ENCODE measurements at places on chromosomes 4 and X.

DNA sequence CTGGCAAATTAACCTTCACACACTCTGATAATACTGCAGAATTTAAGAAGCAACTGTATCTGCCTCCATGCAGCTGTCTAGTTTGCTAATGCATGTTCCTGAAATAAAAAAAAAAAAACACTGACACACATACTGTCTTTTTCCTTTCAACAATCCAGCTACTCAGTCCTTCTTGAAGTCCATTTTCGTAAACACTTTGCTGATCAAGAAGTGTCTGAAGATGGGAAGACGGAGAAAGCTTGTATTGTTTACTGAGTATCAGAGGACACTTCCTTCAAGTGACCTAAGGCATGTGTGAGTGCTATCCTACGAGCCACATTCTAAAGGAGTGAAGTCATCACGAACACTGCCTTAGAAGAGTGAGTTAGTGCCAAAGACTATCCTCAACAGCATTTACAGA lies 82.6 kb downstream of the LUZP4 start:
- no peak for DNase-seq

DNA sequence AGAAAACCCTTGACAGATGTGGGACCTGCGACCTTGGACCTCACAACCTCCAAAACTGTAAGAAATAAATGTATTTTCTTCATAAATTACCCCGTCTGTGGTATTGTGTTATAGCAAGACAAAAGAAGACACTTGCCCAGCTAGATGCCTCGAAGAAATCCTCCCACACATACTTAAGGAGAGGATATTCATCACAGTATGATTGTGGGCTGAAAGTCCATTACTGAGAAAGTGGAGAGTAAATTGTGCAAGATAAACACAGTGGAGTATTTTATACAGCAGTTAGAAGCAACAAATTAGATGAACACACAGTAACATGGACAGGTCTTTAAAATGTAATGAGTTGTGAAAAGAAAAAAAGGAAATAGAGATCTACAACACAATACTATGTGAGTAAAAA lies 25.8 kb upstream of the PLA2G12A start:
- no peak for DNase-seq

GRCh38 chr4:176794151-176794550 lies 1.4 kb upstream of the VEGFC start:
- no peak for DNase-seq

DNA sequence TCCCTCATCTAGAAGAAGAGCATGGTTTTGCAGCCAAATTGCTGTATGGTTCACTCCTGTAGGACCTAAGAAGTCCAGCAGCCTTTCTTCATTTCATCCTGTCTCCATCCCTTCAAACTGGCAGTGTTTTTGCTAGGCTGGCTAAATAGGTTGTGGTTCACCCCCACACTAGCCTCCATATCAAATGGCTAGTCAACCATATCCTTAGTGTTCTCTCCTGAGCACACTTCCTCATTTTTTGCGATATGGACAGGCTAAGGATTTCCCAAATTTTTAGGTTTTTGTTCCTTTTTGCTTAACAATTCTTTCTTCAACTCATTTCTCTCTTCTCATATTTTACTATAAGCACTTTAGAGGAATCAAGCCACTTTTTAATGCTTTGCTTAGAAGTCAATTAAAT lies 98.8 kb upstream of the NOCT start:
- DNase-seq = no peak

GRCh38 chr4:56026596-56026995 lies 77.9 kb downstream of the CEP135 start:
- DNase-seq = no peak

DNA sequence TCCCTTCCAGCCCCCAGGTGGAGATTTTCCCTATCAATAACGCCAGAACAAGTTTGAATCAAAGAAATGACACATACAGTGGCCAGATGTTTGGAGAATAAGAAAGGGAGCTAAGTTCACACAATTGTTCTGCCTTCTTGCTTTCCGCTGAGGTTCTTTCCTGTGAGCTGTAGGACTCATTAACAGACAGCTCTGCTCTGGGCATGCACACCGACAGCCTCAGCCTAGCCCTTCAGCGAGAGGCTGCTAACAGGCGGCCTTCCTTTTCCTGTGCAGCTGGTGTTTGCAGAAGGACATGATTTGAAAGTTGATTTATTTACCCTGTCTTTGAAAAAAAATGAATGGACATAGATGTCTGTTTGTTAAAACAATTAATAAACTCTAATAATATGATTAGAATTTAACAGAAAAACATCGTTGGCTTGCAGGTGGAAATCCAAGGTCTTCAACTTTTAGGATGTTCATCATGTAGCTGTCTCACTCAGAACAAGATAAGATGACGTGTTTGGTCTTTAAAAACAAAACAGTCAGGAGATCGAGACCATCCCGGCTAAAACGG lies 183.3 kb downstream of the KDR start:
- DNase-seq = peak; percentile 6

DNA sequence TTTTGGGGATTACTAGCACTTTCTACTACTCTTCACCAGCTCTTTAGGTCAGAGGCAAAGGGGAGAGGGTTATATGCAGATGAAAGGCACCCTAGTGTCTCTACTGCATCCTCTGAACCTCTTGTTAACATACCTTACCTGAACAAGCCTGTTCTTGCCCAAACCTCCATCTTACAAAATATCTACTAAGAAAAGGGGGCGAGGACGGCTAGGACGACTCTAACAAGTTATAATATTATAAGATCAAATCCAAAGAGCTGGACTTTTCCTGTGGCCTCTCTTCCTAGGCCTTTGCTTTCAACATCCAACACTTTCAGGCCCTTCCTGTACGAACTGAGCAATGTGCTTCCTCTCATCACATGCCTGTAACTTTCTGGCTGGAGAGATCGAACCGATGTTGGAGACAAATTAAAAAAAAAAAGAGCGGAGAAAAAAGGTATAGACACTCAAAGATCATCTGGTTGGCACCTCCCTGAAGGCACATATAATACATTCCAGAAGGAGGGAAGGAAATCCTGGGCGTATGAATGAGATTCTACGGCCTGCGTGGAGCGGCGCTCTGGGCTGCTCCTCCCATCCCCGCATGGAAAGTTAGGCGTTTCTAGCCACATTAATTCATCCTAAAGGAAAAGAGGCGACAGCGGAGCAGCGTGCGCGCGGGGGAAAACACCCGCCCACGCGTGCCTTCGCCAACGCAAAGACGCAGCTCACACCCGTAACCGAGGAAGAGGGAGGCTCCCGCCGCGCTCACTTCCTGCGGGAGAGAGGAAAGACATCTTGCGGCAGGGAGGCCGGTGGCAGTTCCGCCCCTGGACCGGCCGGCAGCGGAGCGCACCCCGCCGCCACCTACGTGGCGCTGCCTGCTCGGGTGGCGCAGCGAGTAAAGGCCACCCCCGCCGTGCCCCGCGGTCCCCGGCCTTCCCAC lies 808 bp downstream of the PRDM5 start:
- peak; percentile 1 for DNase-seq

- no peak for DNase-seq
Measured at GRCh38 chr4:94852616-94853015, 94.9 kb downstream of the BMPR1B start.

DNA sequence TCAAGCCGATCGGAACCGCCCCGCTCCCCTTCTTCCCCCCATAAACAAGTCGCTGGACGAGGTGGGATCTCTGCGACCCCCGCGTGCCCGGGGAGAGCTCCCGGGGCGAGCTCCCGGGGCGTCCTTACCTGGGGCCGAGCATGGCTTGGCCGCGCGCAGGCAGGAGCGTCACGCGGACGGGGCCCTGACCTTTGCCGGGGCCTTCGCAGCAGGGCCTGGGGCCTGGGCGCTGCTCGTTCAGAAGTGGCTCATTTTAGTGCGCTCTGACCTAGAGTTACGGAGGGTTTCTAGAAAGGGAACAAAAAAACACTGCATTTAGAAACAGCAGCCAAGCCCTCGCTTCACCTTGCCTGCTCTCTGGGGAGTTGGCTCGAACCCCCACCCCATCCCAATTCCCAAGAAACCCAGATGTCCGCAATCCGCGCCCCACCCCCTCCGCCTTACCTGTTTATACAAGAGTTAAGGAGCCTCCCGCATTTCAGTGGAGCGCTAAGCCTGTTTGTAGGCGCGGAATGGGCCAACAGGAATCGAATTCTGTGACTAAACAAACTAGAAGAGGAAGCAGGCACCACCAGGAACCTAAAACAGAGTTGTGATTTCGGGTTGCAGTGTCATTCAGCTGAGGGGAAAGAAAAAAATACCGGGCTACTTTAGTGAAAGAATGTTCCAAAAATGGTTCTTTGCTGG lies 814 bp upstream of the RBM47 start:
- no peak for DNase-seq

DNA sequence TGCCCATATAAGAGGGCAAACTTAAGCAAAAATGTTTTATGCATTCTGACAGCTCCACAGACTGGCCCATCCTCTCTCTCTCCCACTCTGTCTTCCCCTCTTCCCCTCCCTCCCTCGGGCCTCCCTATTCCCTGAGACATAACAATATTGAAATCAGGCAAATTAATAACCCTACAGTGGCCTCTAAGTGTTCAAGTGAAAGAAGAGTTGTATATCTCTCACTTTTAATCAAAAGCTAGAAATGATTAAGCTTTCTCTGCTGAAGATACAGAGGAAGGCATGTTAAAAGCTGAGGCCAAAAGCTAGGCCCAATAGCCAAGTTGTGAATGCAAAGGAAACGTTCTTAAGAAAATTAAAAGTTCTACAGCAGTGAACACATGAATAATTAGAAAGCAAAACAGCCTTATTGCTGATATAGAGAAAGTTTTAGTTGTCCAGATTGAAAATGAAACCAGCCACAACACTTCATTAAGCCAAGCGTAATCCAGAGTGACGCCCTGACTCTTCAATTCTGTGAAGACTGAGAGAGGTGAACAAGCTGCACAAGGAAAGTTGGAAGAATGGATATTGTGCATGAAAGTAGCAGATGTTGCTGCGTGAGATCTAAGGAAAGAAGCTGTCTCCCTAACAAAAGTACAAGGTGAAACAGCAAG lies 54.9 kb downstream of the USO1 start:
- DNase-seq = no peak

DNA sequence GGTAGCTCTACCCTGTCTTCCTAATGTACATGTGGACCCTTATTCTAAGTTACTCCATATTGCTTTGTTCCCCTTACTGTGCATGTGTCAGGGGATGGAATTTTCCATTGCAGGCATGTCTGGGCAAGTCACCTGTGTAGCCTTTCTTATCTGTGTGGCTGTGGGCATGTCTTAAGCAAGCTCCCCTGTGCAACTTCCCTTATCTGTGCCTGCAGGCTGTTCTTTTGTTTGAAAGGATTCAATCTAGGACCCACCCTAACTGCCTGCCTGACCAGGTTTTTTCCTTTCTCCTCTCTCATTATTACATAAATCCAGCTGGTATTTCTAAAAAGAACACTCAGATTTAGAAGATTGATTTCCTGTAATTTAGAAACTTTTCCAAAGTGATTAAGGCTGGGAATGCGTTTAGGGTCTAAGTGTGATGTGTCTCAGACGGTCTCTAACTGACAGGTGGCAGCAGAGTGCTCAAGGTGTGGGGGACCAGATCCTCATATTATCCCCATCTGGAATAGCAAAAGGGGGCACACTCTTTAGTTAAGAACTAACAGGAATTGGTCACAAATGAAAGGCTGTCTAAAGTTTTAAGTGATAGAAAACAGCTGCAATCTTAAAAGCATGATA lies 198.9 kb upstream of the PPP1R2C start:
- no peak for DNase-seq

GRCh38 chr4:30815685-30816084 lies 95.5 kb downstream of the PCDH7 start:
- no peak for DNase-seq

GRCh38 chr4:138085736-138086305 lies 156.3 kb downstream of the SLC7A11 start:
- DNase-seq = no peak

DNA sequence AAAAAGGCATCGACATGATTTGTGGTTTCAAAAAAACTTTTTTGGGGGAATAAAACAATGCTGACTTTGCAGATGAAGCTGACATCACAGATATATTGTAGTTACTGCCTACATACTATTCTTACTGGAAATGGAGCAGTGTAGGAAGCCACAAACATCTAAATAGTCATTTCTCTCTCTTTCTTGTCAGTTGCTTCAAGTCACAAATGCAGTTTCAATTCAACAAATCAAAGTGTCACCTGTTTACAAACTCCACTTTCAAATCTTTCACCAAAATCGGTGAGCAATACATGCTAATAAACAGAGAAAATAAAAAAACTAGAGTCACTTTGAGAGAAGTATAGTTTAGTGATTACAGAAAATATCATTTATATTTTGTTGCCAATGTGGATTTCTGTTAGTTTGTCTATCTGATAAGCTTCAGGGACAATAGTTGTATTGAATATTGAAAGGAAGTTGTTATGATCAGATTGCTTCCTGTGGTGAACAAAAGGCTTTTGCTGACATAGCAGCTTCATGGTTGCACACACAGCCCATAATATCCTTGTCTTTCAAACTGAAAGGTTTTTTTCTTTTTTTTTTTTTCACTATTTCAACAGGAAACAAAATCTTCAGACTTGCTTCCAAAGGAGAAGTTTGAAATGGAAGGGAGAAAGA lies 49.7 kb upstream of the PTPN13 start:
- no peak for DNase-seq

GRCh38 chr4:101555341-101555880 lies 208.1 kb upstream of the PPP3CA start:
- no peak for DNase-seq

GRCh38 chr4:1592709-1593417 lies 91.2 kb downstream of the FAM53A start:
- no peak for DNase-seq

Data from effector memory CD4-positive, alpha-beta T cell (primary cell).